HCT116 (cell line): ENCODE measurements at places on chromosomes 5 and 9.

DNA sequence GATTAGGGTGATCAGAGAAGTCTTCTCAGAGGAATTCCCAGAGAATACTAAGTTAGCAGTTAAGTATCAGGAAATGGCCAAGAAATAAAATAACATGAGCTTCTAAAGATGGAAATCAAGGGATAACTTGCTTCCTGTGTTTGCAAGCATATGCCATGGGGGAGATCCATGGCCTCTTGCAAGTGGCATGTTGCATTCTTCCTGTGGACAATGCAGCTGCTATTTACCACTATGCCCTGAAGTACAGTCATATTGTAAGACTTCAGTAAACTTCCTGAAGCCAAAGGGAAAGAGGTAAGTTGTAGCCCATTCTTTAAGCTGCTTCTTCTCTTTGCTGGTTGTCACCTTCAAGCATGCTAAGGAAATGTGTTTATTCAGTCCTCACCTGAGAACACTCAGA lies 154.7 kb upstream of the RUSC2 start:
- no peak overlapping the region for H3K27ac ChIP-seq
- H3K4me1 ChIP-seq: no peaks in the 10 kb centered on the region
- no peak overlapping the region for H3K4me3 ChIP-seq
- no peak for DNase-seq
- H3K36me3 ChIP-seq: no peaks in the 10 kb centered on the region

DNA sequence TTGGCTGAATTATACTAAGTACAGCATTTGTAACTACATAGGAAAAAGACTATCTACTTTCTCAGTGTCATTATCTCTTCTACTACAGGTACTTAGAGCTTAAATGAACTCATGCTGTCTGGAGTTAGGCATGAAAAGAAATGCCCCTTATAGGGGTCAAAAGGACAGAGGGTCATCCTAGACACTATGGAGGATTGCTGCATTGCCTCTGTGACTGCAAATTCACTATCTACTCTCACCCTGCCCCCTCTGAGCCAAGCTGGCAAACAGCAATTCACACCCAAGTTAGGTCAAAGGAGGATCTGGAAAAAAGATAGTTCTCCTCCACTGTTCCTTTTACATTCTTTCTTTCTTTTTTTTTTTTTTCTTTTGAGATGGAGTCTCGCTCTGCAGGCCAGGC lies 36.7 kb downstream of the ANKRD31 start:
- no peaks in the 10 kb centered on the region for H3K27me3 ChIP-seq
- H3K4me3 ChIP-seq: no peak overlapping the region
- H3K27ac ChIP-seq: no peak overlapping the region
- DNase-seq: no peak
- H3K4me1 ChIP-seq: no peaks in the 10 kb centered on the region

GRCh38 chr5:73693573-73694061 lies 67.6 kb downstream of the ARHGEF28 start:
- H3K4me3 ChIP-seq: no peak overlapping the region
- peaks cover 9% of the 10 kb centered on the region; the same call in 1 of the 2 replicates for H3K4me1 ChIP-seq
- no peaks in the 10 kb centered on the region for H3K27me3 ChIP-seq
- no peak for DNase-seq

GRCh38 chr5:167352801-167353200 lies 938.6 kb upstream of the WWC1 start:
- no peak overlapping the region for H3K4me3 ChIP-seq
- no peaks in the 10 kb centered on the region for H3K36me3 ChIP-seq
- no peaks in the 10 kb centered on the region for H3K4me1 ChIP-seq
- H3K27me3 ChIP-seq: no peaks in the 10 kb centered on the region

- no peaks in the 10 kb centered on the region for H3K36me3 ChIP-seq
- no peak overlapping the region for H3K27ac ChIP-seq
- H3K4me3 ChIP-seq: no peak overlapping the region
- H3K4me1 ChIP-seq: peaks cover 47% of the 10 kb centered on the region
These were observed 1.0 kb downstream of the PTGS1 start for GRCh38 chr9:122371846-122372245.
